ENCODE measurements at places on chromosomes 1 and 21. TPM values are rescaled to one million over a fixed set of nuclear protein-coding genes. Genes with fewer than 3 reads are reported as not detected.

GRCh38 chr1:31792116-31792515 lies 23.7 kb downstream of the SPOCD1 start:
- DNase-seq: no peak

DNA sequence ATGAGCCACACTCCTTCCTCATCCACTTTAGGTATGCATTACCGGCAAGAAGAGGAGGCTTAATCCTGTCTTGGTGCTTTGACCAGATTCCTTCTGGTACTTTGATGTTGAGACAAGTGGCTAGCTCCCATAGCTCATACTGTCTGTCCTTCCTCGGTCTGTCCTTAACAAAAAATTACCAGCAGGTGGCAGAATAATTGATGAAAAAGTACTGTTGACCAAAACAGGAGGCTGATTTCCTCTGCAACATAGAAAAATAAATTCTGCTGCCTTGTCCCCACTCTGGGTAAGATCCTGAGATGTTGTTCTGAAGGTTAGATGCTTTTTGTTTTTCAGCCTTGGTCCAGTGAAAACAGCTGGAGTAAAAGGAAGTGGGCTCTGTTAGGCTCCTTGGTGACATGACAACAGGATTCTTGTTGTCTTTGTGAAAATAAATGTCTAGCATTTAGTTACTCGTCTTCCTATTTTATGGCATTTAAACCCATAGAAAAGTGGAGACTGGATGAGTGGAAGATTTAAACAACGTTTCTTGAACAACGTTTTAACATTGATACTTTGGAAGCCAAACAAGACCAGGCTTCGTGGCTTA lies 11.2 kb upstream of the HJV start:
- peak; percentile 27 for DNase-seq

DNA sequence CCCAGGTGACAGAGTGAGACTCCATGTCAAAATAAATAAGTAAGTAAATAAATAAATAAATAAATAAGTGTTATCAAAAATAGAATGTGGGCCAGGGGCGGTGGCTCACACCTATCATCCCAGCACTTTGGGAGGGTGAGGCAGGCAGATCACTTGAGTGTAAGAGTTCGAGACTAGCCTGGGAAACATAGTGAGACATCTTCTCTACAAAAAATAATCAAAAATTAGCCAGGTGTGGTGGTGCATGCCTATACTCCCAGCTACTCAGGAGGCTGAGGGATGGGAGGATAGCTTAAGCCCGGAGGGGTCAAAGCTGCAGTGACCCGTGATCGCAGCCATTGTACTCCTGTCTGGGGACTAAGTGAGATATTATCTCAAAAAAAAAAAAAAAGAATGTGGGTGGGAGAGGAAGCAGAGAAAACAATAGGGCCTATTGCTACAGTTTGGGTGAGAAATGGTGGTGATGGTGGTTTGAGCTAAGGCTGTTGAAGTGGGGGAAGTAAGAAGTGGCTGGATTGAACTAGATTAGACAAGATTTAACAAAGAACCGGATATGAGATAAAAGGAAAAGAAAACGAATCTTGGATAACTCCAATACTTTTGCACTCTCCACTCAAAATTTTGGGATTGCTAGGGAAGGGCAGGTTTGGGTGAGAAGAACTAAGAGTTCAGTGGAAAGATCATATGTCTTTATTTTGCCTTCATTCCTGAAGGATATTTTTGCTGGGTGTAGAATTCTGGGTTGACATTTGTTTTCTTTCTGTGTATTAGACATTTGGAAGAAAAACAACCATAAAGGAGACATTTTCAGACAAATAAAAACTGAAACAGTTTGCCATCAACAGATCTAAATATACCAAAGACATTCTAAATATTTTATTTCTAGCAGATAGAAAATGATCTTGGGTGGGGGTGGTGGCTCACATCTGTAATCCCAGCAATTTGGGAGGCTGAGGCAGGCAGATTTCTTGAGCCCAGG lies 57.1 kb upstream of the SPOCD1 start:
- no peak for DNase-seq

- peak; percentile 94 for DNase-seq
These were observed at the start of gene TMCC2 for GRCh38 chr1:205227584-205228013. TMCC2 (plus strand) TSS chr1:205227946; CDS start chr1:205228565, 619 bp downstream.

DNA sequence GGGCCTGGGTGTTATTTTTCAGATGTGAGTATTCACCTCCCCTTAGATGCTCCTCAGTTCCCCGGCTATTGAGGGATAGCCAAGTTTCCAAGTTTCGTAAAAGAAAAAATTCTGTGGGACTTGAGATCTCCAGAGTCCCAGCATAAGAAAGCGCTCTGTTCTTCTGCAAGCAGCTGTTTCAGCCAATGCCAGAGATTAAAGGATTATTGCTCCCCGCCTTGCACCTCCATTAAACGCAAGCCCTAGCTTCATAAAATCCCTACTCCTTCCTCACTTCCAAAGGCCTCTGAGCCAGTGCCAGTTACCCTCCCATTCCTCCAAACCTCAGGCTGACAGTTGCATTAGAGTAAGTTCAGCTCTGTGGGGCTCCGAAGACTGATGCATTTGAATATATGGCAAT lies 56.4 kb downstream of the CHIA start:
- DNase-seq: no peak

- DNase-seq: no peak
These were observed 106.0 kb downstream of the PTPRU start for GRCh38 chr1:29342351-29342750.

SLAMF6 gene
- not detected for total RNA-seq

WDR64 gene
- not detected for total RNA-seq

PDZK1 gene
- 1.3 TPM for total RNA-seq

SLFNL1 gene
- not detected for total RNA-seq
